ENCODE measurements at places on chromosomes 5 and 9.

- DNase-seq, result no peak
Measured at GRCh38 chr9:131733541-131734061, 6.3 kb downstream of the RAPGEF1 start.

DNA sequence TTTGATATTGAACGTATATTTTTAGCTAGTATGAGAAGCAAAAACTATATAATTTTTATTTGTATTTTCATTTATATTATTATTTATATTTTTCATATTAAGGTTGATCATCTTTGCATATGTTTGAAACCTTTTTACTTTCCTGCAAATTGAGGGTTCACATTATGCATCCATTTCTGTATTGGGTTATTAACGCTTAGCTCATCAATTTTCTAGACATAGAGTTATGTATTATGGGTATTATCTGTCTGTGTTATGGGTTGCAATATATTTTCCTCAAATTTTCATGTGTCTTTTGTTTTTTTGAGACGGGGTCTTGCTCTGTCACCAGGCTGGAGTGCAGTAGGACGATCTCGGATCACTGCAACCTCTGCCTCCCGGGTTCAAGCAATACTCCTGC is 2377.0 kb upstream of the WWC1 start:
- DNase-seq, result no peak

GRCh38 chr5:151570058-151570457 is 21.1 kb downstream of the FAT2 start:
- no peak for DNase-seq

DNA sequence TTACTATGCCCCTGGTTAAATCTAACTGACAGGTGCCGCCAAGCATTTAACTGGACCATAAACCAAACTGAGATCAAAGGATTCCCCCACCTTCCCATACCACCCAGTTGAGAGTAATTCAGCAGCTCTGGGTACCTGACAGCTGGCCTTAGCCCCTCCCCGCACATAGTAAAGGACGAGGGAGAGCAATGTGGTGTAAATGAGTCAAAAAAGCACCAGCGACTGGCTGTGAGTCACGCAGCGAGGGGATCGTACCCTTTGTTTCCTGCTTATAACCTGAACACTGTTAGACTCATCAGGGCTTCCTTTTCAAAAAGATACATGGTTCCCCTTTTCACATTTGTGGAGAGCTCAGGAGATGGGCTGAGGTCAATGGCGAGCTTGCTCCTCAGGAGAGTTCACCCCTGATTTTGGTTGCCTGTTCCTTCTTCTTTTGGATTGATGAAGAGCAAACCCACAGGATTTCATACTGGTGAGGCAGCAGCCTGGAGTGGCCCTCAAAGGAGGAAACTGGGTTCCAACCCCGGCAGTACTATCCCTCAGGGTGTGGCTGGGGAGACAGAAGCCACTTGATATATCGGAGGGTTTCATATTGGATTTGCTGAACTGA is 71.5 kb downstream of the ANKRD33B start:
- DNase-seq, result peak; percentile 76

GRCh38 chr9:9752722-9753121 is 860.1 kb downstream of the PTPRD start:
- no peak for DNase-seq

DNA sequence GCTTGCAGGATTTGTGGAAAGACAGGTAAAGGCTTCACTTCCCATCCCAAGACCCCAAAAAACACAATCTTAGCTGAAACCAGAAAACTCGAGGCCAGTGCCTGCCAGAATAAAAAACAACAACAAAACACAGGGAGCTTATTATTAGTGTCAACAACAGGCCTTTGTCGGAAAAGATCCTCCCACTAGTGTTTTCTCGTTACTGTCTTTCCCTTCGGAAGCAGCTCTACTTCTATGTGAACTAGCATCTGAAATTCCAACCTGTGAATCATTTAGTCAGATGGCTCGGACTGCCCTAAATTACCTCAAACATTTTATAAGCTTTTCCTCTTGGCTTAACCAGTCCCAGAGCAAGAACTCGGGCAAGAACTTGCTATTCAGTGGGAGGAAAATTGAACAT is 122.2 kb upstream of the GNA14 start:
- no peak for DNase-seq

All from stimulated activated CD4-positive, alpha-beta T cell treated with anti-CD3 and anti-CD28 coated beads, Interleukin-12 subunit alpha, Interleukin-12 subunit beta, amount 100 ng/mL, for 24 hours (primary cell).